ENCODE measurements at places on chromosomes 1 and 21.

DNA sequence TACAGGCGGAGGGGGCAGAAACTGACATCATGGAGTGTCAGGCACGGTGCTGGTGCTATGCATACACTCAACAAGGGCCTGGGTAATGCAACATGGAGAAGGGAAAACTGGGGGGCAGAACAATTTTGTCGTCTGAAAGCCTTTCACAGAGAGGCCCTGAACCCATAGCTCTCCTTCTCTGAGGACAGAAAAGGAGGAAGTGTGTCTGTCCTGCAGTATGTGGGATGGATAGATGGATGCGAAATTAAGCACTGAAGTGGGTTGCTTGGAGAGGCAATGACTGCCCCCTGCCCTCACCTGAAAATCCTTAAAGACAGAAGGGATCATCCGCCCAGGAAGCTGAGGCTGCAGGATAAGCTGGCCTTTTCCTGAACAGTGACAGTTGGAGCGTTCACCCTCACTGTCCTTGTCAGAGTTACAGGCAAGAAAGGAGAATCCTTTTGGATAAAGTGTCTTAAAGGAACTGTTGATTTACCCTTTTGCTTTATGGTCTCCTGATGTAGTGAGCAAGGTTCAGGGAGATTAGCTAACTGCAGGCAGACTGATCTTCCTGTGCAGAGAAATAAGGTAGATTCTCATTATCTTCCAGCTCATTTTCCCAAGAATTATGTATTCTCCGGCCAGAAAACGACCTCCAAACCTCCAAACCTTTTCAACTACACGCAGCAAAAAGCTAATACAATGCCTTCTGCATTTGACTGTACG, 1.6 kb upstream of the FAM20B start:
- no peak for DNase-seq

DNA sequence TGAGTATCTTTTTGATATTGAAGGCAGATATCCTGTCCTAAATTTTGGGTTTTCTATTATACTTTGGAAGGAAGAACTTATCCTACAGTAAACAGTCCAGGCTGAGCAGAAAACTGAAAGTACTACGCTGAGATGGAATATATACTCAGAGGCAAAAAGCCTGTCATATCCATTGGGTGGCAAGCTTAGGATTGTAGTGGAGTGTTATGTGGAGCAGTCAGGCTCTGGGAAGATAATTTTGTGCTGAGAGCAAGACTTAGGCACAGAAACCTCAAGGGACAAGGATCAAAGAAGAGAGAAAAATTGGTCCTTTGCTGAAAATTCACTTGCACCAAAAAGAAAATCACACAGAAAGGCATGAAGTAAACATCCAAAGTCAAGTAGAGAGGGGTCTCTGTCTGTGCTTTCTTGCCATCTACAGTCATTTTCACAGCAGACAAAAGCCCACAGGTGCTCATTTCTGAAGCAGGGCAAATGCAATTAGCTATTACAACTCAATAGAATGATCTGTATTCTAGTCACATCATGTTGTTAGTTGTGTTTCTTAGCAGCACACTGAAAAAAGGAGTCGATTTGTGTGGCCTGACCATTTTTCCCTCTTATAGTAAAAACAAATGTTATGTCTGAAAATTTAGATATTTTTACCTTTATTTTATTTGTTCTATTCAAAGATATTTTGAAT, 38.5 kb downstream of the CRB1 start:
- DNase-seq, result no peak

GRCh38 chr1:53543130-53543777, 84.1 kb downstream of the DMRTB1 start:
- no peak for DNase-seq

- no peak for DNase-seq
Observed at GRCh38 chr1:54569339-54569738, 21.3 kb downstream of the ACOT11 start.
